ENCODE measurements at places on chromosomes 7 and 10.
A peak's percentile ranks its signal among the peaks of the same experiment; 100 is the strongest.

- no peak for DNase-seq
Observed at GRCh38 chr10:112834751-112835181, 115.3 kb upstream of the TCF7L2 start.

DNA sequence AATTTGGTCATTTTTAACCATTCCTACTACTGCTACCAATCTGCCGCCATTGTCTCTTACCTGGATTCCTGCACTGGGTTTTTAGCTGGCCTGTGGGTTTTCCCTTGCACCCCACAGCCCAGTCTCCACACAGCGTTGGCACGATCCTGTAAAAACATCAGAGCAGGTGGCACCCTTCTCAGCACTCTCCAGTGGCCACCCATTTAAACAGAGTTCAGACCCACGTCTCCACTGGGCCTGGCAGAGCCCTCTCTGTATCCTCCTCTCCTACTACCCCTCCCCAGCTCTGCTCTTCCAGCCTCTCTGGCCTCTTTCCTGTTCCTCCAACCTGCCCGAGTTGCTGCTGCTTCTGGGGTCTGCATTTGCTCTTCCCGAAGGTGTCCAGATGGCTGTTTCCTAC, 259.4 kb downstream of the SDK1 start:
- DNase-seq: no peak

- no peak for DNase-seq
Observed at GRCh38 chr7:39594988-39595620, 28.3 kb upstream of the RALA start.

DNA sequence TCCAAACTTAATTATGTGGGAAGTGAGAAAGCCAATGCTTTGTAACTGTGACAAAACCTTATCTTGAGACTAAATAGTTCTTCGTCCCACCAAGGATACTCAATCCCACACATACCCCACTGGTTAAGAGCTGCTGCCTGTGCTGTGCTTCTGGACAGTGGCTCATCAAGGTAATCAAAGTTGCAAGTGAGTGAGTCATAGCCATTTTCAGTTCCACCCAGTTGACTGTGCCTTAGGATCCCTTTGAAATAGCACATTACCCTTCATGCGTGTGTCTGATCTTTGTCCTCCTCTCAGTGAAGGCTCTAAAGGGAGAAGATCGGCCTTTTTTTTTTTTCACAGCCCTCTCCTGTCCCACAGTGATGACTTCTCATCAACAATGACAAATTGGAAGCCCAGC, 706.0 kb upstream of the AUTS2 start:
- DNase-seq: no peak

- DNase-seq: no peak
Observed at GRCh38 chr7:137804836-137805235, 41.9 kb downstream of the DGKI start.

GRCh38 chr7:80869821-80870751, 48.8 kb downstream of the SEMA3C start:
- no peak for DNase-seq

- DNase-seq: no peak
Observed at GRCh38 chr10:70174058-70174741, 3.9 kb upstream of the SAR1A start.

- no peak for DNase-seq
Observed at GRCh38 chr10:62625484-62625883, 179.0 kb upstream of the ADO start.

DNA sequence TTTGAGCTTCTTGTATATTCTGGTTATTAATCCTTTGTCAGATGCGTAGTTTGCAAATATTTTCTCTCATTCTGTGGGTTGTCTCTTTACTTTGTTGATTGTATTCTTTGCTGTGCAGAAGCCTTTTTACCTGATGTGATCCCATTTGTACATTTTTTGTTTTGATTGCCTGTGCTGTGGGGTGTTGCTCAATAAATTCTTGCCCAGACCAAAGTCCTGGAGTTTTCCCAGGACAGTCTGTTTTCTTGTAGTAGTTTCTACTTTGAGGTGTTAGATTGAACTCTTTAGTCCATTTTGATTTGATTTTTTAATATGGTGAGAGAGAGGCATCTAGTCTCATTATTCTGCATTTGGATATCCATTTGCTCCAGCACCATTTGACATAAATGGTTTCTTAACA, 588.7 kb upstream of the MBL2 start:
- no peak for DNase-seq

- DNase-seq: peak; percentile 83
Observed at GRCh38 chr7:128112018-128112780, 81.0 kb upstream of the LRRC4 start.

DNA sequence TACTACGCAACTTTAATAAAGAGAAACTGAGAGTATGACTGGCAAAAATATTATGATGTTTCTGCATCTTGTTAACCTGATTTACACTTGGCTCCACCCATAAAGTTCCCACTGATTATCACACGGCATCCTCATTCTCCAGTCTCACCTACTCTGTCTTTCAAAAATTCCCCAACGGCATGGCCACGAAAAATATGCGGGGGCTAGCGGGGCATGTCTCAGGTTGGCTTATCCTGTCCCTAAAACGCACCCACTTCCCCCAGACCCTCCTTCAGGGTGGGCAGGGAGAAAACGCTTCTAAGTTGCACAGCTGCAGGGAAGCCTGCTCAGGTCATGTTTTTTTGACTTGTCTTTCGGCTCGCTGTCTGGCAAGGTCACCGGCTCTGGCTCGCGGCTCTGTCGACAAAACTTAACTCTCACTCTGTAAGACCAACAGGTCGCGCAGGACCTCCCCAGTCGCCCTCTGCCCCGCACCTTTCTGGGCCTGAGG, 3.8 kb downstream of the CDK6 start:
- DNase-seq: no peak

- peak; percentile 81 for DNase-seq
Observed at GRCh38 chr10:72322030-72322279, 32.8 kb downstream of the DNAJB12 start.

DNA sequence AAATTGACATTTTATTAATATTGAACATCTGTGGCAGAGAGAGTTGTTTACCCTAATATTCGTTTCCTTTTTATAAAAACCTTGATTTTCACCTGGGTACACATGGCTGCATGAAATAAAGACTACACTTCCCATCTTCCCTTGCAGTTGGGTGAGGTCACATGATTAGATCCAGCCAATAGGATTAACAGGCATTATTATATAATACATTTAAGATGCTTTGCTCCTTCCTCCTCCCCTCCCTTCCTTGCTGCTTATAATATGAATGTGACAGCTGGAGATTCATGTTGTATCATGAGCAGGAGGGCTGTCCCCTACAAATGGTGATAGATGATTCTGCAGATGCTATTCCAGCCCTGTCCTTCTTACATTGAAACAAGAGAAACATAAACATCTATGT, 146.6 kb downstream of the SH2D4B start:
- DNase-seq: no peak

GRCh38 chr10:120368338-120368737, 88.7 kb upstream of the PLPP4 start:
- no peak for DNase-seq

GRCh38 chr7:148058092-148058491, 532.5 kb upstream of the C7orf33 start:
- no peak for DNase-seq

DNA sequence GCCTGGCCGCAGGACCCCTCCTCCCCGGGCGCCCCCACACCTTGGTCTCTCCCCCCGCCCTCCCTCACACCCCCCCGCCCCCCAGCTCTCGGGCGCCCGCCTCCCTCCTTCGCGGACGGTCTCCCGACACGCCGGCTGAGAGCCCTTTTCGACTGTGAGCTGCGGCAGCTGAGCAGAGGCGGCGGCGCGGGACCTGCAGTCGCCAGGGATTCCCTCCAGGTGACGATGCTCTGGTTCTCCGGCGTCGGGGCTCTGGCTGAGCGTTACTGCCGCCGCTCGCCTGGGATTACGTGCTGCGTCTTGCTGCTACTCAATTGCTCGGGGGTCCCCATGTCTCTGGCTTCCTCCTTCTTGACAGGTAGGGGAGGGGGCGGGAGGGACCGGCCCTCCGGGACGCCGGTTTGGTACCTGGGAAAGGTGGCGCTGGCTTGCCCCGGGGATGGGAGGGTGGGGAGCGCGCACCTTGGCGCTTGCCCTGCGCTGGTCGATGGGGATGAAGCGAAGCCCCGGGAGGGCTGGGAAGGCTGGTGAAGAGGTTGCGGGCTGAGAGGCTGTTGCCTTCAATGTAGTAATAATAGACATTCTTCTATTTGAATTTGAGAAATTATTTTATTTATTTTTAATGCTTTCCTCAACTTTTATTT, at the start of gene BMPER:
BMPER (plus strand) TSS at position 151 of the 644 bp plus-strand sequence; CDS start at position 226, 75 bp downstream.
- peak; percentile 73 for DNase-seq

DNA sequence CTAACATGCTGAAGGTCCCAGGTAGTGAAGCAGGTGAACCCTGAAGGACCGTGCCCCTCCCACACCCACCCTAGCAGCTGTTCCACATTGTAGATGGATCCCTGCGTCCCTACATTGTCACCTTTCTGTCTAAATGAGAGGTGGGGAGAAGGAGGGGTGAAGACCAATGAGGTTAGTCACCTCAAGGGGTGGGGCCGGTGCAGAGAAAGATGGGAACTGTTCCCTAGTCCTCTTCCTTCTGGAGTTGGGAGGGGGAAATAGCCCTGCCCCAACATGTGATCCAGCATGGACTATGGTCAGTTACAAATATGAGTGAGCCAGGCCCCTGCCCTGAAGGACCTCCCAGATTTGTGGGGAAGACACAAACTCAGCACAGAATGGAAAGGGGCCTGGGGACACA, 124.5 kb downstream of the LHPP start:
- DNase-seq: no peak

DNA sequence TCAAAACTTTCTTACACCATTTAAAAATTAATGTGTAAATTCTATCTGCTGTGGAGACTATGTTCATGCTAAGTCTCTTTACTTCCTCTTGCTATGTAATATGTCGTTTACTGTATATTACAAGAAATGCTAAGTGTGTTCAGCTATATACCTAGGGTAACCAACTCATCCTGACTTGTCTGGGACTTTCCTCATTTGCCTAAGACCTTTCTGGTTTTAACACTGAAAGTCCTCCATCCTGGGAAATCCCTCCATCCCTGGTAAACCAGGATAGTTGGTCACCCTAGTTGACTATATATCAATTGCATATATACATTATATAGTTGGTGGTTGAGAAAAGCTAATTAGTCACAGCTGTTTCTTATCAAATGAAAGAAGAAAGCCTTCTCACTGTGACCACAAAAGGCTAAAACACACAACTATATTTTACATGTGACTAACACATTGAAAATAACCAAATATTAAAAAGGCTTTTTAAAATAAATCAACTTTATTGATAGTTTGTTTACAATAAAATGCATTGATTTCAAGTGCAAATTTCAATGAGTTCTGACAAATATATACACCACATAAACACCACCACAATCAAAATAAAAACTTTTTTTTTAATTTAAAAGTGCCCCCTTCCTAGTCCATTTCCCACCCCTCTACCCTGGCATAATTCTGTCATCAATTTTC, 167.7 kb upstream of the INHBA start:
- no peak for DNase-seq

DNA sequence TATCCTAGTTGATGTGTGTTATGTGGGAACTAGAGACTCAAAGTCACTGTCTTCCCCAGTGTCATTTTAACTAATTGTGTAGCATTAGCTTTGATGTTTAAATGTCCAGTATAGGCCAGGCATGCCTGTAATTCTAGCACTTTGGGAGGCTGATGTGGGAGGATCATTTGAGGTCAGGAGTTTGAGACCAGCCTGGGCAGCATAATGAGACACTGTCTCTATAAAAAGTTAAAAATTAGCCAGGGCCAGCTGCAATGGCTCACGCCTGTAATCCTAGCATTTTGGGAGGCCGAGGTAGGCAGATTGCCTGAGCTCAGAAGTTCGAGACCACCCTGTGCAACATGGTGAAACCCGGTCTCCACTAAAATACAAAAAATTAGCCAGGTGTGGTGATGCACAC, 24.4 kb downstream of the DDX50 start:
- no peak for DNase-seq

GRCh38 chr10:104577861-104578521, 63.1 kb upstream of the SORCS3 start:
- no peak for DNase-seq

DNA sequence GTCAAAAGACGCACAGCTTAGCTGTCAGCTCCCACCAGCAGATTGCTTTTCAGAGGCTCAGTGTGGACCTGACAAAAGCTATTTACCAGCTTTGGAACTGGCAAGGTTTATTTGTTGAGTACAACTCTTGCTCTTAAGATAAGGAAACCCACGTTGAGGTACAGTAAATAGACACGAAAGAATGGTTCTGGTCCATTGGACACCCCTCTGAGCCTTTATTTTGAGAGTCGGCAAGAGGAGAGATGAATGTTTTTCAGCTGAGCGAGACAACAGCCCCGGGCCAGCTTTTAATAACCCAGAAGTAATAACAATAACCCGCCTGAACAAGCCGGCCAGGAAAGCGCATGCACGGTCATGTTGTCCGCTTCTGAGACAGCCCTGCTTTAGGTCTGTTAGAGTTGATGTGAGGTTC, 49.0 kb downstream of the WNT2 start:
- DNase-seq: no peak

DNA sequence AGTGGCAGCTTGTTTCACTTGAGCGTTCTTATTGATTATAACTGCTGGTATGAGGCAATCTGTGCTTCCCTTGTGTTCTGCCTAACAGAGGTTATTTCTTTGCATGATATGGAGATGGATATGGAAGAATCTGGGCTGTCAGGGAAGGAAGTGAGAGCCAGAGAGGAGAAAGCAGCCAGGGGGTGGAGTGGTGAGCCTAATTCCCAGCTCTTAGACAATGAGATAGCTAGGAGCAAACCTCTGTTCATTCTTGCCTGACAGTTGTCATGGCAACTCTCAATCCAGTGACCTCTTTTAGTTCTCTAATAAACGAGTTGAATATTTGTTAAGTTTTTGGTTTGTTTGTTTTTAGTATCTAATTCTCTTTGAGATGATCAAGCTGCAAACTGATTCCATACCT, 214.3 kb downstream of the NRG3 start:
- no peak for DNase-seq

DNA sequence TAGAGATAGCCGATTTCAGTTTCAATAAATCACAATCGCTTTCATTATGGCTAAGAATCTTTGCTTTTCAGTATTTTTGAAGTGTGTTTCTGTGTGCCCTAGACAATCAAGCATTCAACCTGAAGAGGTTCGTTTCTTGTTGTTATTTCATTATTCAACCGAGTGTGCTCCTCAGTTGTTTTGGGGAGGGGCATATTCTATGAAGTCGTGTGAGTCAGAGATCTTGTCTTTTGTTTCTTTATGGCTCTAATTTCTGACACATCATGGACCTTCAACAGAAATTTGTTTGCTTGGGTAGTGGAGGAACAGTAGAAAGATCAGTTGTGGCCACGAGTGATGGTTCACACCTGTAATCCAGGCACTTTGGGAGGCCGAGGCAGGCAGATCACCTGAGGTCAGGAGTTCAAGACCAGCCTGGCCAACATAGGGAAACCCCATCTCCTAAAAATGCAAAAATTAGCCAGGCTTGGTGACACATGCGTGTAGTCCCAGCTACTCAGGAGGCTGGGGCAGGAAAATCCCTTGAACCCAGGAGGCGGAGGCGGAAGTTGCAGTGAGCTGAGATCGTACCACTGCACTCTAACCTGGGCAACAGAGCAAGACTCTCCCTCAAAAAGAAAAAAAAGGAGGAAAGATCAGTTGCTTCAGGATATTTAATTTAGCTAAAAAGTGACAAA, 38.3 kb downstream of the C1QL3 start:
- no peak for DNase-seq

- DNase-seq: peak; percentile 80
Observed at GRCh38 chr7:471866-472639, 47.6 kb downstream of the PDGFA start.

- no peak for DNase-seq
Observed at GRCh38 chr10:132929953-132930548, 12.3 kb downstream of the CFAP46 start.

- DNase-seq: no peak
Observed at GRCh38 chr7:76206633-76207032, 4.9 kb downstream of the SRRM3 start.

All from spleen (tissue), 13 donors.